Right hindlimb (tissue), 1 donor: ENCODE measurements at places on chromosomes 7 and 10.

DNA sequence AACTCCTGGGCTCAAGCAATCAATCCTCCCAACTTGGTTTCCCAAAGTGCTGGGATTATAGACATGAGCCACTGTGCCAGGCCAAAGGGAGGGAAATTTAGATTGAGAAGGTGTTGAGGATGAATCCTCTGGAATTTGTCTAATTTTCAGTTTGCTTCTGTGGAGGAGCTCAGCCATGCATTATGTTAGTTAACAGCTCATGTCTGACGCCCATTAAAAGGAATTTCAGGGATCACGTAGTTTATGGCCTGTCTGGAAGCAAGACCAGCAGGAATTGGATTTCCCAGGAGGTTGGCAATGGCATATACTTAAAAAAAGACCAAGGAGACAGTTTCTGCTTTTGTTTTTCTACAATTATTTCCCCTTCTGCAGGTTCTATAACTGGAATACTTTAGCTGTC, 165.7 kb downstream of the OTUD1 start:
- no peak for DNase-seq

DNA sequence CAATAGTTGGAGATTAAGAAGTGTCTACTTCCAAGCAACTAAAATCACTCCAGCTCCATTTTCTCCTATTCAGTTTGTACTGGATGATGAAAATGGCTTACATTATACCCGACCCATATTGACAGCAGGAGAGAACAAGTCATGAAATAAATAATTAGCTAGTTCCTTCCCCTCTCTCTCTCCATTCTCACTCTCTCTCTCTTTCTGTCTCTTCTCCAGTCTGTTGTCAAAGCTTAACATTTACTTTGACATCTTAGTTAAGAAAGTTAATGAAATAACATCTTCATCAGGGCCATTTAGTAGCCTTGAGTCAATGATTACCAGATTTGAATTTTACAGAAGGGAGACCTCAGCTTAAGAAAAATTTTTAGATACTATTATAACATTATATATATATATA, 138.5 kb downstream of the ARID5B start:
- no peak for DNase-seq

- DNase-seq, result no peak
Observed at GRCh38 chr7:133275446-133276095, 22.7 kb downstream of the EXOC4 start.

GRCh38 chr10:60985951-60986350, 42.0 kb upstream of the RHOBTB1 start:
- no peak for DNase-seq

- DNase-seq, result no peak
Observed at GRCh38 chr7:94492601-94493000, 17.0 kb upstream of the CASD1 start.

- no peak for DNase-seq
Observed at GRCh38 chr10:23173214-23174073, 18.7 kb upstream of the PTF1A start.

DNA sequence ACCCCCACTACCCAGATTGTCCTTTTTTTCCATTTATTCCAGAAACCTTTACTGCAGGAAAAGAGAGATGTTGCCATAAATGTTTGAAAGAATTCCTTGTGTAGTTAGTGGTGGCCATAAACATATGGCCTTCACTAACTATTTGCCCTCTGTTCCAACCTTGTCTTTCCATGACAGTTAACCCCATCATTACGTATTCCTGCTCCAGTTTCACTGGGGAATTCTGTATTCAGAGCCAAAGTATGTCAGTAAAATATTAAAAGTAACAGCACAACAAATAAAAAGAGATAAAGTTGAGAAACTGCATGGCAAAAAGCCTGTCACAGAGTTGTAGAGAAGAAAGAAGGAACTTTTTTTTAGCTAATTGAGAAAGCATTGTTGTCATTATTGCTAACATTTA, 261.3 kb downstream of the BICC1 start:
- DNase-seq, result no peak

DNA sequence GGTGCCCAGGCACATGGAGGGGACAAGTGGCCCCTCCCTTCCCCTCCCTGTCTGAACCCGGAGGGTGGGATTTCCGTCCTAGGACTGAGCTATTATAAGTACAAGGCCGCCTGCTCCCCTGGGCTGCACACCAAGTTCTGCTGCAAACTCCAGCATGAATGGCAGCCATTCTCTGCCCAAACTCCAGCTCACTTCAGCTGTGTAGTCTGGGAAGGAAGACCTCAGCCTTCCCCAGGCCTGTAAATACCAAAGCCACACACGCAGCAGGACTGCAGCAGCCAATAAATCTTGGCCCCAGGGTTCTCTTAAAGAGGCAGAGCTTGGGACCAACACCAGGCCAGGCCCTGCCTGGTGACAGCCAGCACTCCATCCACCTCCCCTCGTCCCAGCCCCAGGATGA, 291.3 kb upstream of the ZMIZ1 start:
- peak; percentile 86 for DNase-seq

DNA sequence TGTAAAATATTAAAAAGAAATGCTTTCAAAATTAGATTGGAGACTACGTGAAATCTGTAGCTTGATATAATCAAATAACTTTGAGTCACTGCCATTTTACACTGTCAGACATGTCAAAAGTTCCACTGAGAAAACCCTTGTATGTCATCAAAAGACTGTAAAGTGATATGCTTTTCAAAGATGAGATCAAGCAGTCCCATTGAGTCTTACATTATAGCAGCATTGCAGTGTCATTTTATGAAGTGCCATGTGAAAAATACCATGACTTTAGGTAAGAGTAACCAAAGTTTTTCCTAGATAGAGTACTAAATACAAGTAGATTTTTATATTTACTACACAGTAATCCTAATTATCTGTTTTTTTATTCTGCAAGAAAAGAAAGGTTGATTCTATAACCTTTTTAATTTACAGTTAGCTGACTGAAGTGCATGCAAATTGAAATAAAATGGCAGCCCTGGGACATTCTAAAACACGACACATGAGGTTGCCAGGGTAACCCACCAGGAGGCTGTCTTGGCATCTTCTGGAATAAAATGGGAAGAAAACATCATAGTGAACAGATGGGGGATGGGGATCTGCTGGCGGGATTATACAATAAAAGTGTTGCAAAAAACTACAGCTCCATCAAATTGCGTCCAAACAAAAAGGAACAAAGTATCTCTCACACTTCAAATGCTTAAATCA, 91.3 kb upstream of the TMEM106B start:
- no peak for DNase-seq

DNA sequence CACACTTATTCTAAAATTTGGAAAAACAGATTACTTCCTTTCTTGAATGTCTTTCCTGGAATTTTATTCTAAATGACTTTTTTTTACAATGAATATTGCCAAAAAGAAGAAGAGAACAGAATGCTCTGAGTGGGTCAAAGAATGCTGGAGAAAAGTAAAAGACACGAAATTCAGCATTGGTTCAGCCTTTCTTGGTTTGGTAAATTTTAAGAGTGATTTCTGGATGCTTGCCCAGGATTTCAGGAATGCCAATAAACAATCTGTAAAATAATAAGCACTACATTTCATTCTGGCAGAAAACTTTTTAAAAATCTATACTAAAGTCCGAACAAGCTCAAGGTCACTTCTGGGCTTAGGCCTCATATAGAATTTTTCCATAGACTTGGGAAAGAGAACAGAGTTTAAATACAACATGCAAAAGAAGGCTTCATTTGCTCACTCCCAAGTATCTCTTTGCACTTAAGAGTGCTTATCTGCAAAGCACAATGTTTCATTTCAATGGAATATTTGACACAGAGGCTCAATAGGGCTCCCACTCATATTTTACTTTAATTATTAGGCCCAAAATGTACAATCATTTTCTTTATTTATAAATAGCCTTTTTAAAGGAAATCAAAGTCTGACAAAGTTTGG, 359.5 kb upstream of the ANKRD30A start:
- no peak for DNase-seq
